Bronchial epithelial cell (primary cell): ENCODE measurements at places on chromosomes 2 and 18. TPM values are rescaled to one million over a fixed set of nuclear protein-coding genes. Genes with fewer than 3 reads are reported as not detected.

GRCh38 chr2:78989051-78989450, 36.5 kb upstream of the REG3G start:
- no peak for DNase-seq

- DNase-seq: no peak
These were observed 374.4 kb downstream of the MTX2 start for GRCh38 chr2:176643646-176644045.

DNA sequence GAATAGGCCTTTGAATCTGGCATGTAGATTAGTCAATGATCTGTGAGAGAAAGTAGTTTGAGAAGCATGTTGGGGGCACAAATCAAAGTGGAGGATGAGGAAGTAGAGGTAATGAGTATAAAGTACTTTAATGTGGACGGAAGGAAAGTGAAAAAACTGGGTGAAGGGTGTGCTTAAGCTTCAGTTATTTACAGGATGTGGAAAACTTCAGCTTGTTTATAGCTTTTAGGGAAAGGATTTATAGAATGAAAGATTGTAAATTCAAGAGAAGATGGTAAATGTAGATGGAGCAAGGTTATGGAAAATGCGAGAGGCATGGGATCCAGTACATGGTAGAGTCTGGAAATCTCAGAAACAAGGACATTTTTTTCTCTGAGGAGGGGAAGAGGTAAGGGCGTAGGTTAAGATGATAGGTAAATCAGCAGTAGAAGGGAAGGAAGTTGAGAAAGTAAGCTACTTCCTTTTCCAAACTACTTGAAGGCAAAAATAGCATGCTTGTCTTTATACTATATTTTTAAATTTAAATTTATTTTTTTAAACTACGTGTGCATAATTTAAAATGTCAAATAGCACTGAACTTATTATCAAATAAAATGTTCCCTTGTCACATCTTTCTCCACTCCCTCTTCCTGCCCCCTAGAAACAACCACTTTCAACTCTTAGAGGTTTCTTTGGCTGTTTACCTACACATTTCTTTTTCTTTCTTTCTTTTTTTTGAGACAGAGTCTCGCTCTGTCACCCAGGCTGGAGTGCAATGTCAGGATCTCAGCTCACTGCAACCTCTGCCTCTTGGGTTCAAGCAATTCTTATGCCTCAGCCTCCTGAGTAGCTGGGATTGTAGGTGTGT, 8.5 kb downstream of the FAM117B start:
- DNase-seq: no peak

DNA sequence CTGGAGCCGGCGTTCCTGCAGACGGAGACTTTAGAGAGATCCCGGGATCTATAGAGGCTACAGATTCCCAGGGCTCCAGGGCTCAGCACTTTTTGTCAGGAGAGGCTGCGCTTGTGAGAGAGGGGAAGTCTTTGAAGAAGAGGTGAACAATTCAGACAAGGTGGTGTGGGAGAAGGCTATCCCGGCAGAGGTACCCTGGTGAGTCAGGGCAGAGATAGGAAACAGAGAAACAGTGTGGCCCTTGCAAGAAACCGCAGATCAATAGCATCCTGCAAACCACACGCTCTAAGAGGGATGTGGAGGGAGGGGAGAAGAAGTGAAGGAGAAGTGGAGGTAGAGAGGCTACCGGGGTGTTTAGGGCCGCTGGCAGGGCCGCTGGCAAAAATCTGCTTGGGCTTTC, 160.5 kb upstream of the APCDD1 start:
- DNase-seq: no peak

DNA sequence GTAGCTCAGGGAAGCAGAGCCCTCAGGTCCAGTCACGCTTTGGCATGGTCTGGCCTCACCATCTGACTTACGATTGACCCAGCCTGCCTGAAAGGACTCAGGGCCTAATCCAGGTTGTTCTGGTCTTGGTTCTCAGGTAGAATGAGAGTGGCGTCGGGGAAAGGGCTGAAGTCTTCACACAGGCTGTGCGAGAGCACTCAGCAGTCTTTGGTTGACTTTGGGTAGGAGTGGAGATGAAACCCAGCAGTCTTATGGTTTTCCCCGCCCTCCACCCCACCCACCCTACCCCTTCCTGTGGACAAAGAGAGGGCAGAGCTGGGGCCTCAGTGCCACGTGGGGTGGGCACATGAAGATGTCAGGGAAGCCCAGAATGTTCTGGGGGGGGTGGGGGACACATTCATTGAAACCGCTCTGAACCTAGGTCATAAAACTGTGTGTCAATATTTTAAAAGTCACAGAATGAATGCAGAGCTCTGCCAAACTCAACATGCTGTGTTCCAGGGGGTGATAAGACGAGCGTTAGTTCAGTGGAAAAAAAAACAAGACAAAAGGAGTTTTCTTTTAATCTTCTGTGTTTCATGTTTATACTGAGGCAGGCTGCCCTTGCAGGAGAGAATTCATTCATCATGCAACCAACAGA, 58.6 kb upstream of the ALPP start:
- DNase-seq: no peak

DNA sequence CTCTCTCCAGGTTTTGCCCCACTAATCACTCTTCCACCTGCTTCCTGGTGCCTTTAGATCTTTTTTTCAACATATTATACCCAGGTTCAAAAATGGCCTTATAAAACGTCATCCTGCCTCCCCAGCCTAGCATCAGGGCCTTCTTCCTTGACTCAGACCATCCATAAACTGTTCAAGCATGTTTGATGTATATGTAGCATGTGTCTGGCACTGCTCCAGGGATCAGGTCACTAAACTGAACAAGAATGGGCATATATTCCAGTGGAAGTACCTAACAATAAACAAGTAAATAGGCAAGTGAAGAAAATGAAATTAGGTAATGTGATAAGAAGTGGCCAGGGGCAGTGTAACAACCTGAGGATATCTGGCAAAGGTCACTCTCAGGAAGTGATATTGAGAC, 141.2 kb downstream of the TRIB2 start:
- DNase-seq: peak; percentile 83

MAIP1 gene
- total RNA-seq: 12.9 and 15.2 TPM in 2 replicates

METAP1D gene
- total RNA-seq: 2.2 and 2.6 TPM in 2 replicates

GKN1 gene
- not detected in 2 replicates for total RNA-seq
